ENCODE measurements at places on chromosomes 7 and 10.

GRCh38 chr7:45921699-45922519 is 837 bp upstream of the IGFBP3 start:
- DNase-seq = no peak

- no peak for DNase-seq
These were observed 104.2 kb upstream of the SDK1 start for GRCh38 chr7:3196629-3197400.

DNA sequence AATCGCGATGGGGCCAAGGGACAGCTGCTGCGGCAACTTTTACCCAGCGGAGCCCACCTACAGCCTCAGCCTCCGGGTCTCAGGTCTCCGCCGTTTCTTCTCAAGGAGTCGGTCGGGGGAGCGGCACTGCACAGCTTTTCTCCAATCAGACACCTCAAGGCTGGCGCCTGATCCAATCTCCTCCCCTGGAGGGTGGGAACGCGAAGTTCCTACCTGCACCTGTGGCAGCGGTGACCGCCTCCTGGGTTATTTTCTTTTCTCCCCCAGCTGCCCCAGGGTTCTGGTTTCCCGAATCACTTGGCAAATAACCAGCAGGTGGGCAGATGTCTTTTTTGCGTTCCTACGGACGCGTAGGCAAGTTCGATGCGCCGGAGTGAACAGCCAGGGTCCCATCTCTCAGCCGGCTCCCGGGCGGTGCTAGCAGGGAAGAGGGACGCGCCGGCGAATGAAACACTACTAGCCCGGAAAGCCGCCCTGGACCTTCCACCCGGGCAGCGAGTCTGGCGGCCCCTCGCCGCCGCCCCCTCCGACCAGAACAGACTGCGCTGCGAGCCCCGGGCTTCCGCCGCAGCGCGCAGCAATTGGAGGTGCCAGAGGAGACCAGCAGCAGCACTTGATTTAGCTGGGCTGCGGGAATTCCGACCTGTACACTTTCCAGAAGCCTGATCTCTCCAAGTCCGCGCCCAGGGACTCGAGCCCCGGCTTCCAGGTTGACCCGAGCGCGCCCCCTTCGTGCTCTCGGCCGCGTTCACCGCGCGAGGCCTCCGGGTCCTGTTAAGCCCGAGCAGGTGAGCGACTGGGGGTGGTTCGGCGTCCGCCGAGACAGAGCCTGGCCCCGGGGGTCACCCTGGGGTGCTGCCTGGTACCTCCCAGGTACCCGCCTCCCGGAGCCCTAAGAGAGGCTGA is at the start of gene PRR15:
PRR15 (plus strand) TSS at position 246 of the 906 bp plus-strand sequence. CDS start 2,495 bp downstream, outside the sequence.
- DNase-seq = no peak

GRCh38 chr10:124175701-124176348 is 82.4 kb upstream of the CHST15 start:
- no peak for DNase-seq

- DNase-seq = no peak
These were observed 6.1 kb downstream of the AP5Z1 start for GRCh38 chr7:4781366-4782069.

GRCh38 chr10:117112220-117112619 is 25.9 kb downstream of the VAX1 start:
- DNase-seq = no peak

DNA sequence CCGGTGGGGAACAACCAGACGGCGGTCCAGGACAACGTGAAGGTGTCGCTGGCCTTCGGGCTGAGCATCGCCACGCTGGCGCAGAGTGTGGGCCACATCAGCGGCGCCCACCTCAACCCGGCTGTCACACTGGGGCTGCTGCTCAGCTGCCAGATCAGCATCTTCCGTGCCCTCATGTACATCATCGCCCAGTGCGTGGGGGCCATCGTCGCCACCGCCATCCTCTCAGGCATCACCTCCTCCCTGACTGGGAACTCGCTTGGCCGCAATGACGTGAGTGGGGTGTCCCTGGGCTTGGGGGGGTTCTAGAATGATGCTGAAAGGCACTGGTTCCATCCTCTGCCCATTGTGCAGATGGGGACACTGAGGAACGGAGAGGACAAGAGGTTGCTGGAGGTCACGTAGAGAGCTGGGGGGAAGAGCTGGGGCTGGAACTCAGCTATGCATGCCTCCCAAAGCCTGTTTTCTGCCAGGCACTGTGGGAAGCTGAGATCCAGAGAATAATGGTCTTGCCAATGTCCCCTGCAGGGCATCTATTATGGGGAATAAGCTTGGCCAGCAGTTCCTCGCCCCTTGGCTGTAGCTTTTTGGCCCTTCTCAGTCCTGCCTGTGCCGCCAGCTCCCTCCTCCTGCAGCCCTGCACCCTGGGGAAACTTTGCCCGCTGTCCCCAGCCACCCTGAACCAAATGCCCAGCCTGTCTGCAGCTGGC is 523 bp downstream of the AQP1 start:
- DNase-seq = no peak

DNA sequence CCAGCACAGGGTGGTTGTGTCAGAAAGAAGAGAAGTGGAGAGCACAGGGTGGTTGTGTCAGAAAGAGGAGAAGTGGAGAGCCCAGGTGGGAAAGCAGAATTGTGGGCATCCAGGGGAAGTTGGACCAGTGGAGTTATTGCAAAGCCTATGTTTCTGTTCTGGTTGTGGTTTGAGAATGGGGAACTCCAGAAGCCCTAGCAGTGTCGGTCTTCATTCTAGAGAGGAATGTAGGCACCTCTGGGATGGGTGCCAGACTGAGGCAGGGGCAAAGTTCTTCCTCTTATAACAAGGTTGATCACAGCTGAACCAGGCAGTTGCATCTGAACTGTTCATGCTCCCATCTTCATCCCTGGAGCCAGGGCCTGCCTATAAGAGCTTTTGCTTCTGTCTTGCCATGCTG is 954 bp downstream of the FSCN3 start:
- DNase-seq = no peak

- no peak for DNase-seq
These were observed 71.3 kb downstream of the CHST15 start for GRCh38 chr10:124022066-124022465.

GRCh38 chr7:150367677-150368095 is 936 bp upstream of the REPIN1 start:
- no peak for DNase-seq

DNA sequence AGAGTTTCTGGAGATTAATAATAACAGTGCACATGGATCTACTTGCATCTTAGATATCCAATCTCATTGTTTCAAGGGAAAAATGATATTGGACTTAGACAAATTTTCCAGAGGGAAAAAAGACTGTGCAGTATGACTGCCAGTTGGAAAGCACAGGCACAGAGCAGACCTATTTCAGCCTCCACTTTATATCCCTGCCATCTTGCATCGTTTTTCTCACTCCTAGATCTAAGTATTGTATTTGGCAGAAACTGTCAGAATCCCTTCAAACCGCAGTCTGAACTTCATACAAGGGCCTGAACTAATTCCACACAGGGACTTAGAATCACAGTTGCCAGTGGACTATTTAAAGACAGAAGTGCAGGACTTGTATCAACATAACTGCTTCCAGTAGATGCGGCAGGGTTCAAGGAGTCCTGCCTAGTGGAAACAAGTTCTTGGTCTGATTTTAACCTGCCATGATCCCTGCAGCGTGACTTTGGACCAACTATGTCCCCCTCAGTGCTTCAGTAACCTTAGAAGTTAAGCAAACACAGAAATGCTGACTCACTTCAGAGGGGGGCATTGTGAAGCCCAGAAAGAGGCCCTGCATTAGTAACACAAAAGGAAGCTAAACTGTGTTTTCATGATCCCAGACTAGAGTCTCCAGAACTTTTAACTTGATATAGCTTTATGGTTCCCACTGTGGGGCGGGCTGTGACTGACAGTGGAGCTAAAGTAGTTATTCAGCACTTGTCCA is 95.7 kb upstream of the PALS2 start:
- no peak for DNase-seq

DNA sequence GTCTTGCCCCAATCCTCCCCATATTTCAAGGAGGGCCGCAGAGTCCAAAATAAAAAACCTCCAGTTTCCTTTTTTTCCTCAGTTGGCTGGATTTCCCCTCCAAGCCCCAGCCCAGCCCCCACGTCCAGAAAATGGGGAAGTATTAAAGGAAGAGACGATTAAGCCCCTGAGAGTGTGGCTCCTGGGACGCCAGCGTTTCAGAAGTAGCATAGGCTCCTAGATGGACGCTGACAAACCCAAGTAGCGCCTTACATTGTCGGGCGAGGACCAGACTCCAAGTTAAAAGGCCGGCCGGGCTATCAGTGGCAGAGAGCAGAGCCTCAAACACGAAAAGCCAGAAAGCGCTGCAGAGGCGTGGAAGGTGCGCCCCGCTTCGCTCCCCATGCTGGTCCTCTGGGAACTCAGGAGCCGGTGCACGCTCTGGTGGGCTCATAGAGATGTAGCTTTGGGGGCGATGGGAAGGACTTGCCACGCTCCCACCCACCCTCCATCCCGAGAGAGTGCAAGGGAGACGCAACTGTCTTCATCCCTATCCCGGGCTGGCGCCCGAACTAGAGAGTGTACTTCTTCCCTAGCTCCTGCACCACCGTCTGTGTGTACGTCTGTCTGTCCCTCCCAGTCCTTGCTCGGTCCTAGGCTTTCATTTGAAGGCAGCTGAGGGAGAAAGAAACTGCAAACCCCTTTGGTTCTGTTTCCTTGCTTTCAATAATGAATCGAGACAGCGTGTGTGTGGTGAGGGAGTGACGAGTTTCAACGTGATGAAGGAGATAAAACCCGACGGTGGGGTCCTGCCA is 6.3 kb upstream of the EMX2 start:
- DNase-seq = no peak

DNA sequence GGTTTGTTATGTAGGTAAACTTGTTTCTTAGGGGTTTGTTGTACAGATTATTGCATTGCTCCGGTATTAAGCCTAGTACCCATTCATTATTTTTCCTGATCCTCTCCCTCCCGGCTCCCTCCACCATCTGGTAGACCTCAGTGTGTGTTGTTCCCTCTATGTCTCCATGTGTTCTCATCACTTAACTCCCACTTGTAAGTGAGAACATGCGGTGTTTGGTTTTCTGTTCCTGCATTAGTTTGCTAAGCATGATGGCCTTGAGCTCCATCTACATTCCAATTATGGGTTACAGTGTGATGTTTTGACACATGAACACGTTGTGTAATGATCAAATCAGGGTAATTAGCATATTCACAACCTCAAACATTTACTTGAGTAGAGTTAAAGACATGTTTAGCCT is 237.5 kb downstream of the ABCA13 start:
- no peak for DNase-seq

- no peak for DNase-seq
These were observed 7.2 kb downstream of the WDR37 start for GRCh38 chr10:1063232-1063865.

DNA sequence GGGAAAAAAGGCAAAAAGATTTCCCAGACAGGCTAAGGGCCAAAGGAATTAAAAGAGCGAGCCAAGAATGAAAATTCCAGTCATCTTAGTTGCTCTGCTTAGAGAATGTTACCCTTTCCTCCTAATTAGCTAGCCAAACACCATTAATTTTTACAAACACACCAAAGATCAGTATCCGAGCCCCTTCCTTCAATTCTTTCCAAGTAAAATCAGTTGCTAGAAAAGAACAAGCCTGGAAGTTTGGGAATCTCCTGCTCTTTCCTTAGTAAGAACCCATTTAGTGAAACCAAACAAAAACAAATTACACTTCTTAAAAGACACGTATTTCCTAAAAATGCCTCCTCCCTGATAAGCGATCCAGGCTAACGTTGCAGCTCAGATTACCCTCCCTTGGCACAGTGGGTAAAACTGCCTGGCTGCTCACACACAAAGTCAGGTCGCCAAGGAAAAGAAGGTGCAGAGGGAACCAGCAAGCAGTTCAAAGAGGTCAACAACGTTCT is 57.1 kb upstream of the ABLIM1 start:
- no peak for DNase-seq

GRCh38 chr7:28558236-28558635 is 145.9 kb downstream of the CREB5 start:
- DNase-seq = no peak

- no peak for DNase-seq
These were observed 393.6 kb upstream of the STEAP1 start for GRCh38 chr7:89760690-89761089.

- no peak for DNase-seq
These were observed 5.6 kb downstream of the AVL9 start for GRCh38 chr7:32500922-32501341.

DNA sequence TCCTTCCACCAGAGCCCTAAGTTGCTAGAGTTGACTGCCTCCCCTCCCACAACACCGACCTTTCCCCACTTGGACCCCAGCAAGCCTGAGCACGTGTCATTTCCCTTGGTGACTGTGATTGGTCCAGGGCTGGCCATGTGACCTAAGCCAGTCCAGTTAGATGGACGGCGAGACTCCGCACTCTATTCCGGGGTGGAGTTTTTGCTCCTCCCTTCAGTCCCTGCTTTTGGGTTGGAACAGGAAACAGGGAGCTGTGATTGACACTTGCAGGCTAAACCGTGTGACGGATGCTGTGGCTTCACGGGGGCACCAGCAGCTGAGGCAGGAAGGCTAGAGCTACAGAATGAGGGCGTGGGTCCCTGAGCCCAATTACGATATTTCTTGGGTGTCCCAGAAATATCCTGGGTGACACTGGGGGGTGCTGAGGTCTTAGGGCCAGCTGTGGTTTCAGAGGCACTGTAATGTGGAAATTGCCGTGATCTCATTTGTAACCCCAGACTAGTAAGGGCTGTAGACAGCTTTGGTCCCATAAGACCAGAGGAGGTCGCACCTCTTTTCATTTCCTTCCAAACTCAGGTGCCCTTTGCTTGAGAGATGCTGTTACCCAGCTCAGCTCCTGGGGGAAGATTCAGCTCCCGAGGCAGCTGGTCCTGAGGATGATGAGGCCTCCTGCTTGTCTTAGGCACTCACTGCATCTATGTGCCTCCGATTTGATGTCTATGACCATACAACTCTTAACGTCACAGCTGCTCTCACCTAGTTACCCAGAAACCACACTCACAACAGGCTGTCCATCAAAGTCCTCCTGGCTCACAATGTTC is 102.7 kb upstream of the NPTX2 start:
- DNase-seq = no peak
